Stimulated activated CD4-positive, alpha-beta T cell treated with anti-CD3 and anti-CD28 coated beads, Interleukin-15, amount 100 ng/mL, for 1 hour (primary cell): ENCODE measurements at places on chromosomes 11 and 22.

GRCh38 chr11:43825217-43825816 lies 55.3 kb upstream of the ALKBH3 start:
- DNase-seq: no peak

DNA sequence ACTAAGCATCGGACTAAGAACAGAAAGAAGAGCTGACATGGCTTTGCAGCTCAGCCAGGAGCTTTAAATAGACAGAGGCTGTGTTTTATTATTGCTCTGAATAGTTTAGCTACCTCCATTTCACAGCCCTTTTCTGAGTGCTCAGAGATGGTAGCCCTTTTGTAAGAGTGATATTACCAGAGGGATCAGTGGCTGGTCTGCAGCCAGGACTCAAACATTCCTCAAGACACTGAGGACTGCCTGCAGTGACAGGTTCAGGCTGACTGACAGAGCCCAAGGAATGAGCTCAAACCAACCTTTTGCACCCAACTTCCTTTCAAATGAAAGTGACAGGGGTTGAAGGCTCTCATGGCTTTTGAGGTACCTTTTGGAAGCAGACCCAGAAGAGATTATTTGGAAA lies 189.0 kb downstream of the DDX10 start:
- DNase-seq: no peak

- DNase-seq: no peak
Observed at GRCh38 chr22:21009638-21010425, 5.1 kb upstream of the P2RX6 start.

DNA sequence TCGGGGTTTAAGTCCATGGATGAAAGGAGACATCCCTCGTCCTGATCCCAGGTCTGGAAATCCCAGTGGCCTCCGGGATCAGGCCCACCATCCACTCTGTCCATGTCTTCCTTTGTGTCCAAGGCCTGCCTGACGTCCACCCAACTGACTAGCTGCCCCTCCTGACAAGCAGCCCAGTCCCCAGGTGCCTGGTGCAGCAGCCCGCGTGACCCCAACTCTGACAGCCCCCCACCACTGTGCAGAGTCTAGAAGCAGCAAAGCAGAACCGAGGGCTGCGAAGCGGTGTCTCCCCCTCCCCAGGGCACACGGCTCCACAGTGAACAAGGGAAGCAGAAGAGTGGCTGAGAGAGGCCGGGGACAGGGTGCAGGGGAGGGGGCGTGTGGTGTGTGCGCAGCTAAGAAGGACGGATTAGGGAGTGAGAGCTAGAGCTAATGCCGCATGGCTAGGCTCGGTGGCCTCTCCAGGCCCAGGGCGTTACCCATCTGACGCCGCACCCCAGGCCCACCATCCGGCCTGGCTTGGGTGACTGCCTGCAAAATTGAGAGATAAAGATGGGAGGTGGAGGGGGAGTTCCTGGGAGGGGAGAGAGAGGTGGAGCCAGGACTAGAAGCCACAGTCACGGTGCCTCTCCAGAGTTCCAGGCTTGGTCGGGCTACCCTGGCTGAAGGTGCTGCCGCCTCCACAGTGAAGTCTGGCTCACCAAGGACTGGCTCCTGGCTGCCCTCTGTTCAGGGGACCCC lies 16.6 kb upstream of the BAIAP2L2 start:
- DNase-seq: no peak

- no peak for DNase-seq
Observed at GRCh38 chr11:4064278-4064955, 30.2 kb upstream of the RRM1 start.

GRCh38 chr22:45261407-45262088 lies 20.9 kb upstream of the KIAA0930 start:
- no peak for DNase-seq

- DNase-seq: no peak
Observed at GRCh38 chr22:23754980-23755636, 883 bp upstream of the VPREB3 start.
